ENCODE measurements at places on chromosomes 4 and X. TPM values are rescaled to one million over a fixed set of nuclear protein-coding genes. Genes with fewer than 3 reads are reported as not detected.

The CLCN4 gene
- 6.3 TPM for total RNA-seq

The DCAF8L2 gene
- total RNA-seq, result not detected

The ATRX gene
- total RNA-seq, result 48.5 TPM

The PRPS1 gene
- 23.0 TPM for total RNA-seq

The ART3 gene
- total RNA-seq, result not detected

The EIF1AX gene
- 29.7 TPM for total RNA-seq

The DRD5 gene
- total RNA-seq, result not detected

The CTAG1A gene
- not detected for total RNA-seq

The NPY1R gene
- total RNA-seq, result not detected

The SCD5 gene
- total RNA-seq, result 23.6 TPM
